Activated T-helper 1 cell treated with anti-CD3 and anti-CD28 coated beads, Interleukin-2, amount 50 U/mL, for 16 hours (primary cell): ENCODE measurements at places on chromosomes 5 and 9.

- DNase-seq, result no peak
Observed at GRCh38 chr5:98904780-98905179, 24.0 kb downstream of the CHD1 start.

DNA sequence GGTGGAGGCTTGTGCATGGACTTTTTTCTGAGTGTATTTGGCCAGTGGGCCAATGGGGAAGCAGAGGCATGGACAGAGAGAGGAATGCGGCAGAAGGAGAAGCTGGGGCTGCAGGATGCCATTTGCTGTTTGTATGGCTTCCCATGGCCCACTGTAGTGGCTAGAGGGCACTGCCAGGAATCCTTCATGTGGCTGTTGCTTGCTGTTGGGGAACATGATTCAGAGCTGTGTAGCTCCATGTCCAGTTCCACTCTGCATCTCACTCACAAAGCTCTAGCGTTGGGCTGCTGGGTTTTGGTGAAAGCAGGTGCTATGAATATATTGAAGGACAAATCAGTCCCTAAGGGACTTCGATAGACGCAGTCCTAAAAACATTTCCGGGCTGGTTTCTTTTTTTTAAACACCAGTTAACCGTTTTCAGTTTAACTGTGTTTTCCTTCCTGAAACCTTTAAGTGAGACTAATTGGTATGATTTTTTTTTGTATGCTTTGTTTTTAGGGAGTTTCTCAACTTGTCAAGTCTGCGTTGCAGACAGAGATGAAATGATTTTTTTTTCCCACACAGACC, 51.3 kb downstream of the SLC22A5 start:
- DNase-seq, result no peak

DNA sequence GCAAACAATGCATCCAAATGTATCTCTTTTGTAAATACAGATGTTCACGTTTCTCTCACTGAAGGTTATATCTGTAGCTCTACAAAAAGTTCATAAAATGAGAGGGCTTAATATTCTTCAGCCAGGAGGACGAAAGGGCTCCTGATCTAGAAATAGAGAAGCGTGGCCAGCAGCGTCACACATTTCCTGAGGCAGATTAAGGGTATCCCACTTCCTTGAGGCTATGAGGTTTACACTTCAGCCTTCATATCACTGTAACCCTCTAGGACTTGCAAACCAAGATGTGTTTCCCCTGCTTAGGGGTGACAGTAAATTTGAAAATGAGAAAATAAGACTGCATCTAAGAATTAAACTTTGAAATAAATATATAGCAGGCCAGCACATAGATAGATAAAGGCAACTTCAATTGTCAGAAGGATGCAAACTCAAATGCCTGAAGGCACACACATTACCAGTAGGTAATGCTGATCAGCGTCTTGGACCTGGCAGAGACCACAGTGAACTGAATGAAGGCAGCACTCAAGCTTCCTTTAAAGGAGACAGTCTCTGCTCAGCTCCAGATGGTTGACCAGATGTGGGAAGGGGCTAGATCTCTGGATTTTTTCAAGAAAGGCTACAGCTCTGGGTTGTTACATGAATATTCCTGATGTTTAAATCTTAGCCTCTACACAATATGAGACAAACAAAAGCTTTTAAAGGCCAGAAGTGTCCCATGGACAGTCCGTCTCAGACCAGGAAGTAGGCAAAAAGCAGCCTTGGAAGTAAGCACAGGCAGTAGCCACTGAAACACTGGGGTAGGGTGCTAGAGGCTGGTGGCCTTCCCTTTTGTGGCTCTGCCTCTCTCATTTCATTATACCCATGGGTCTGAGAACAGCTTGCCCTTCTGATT, 197.7 kb downstream of the MCTP1 start:
- DNase-seq, result no peak

DNA sequence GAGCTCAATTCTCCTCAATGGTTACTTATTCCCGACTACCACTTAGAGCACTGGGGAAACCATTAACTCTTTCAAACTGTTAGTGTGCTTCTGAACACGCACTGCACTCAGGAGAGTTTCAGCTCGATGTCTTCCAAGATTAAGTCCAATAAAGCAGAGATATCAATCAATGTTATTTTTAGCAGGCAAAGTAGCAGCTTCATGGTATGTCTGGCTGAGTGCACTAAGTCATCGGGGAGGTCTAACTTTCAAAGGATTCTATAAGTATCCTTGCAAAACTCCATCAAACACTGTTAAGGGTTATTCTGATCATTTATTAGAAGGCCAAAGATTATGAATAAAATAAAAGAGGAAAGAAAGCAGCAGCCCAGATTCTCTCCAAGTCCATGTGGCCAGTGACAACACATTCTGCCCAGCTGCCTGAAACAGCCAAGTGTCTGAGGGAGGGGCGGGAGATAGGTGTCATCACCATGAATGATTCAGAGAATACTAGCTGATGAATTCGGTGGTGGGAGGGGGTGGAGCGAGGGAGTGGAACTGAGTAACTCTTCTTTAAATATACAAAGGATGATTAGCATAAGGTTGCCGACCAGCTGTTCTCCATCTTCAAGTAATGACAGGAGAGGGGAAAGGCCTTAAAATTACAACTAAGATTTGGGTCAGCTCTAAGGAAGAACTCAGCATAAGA, 21.3 kb downstream of the NREP start:
- DNase-seq, result no peak

- DNase-seq, result no peak
Observed at GRCh38 chr5:34415559-34416198, 240.4 kb upstream of the RAI14 start.

GRCh38 chr9:109912082-109912582, 132.1 kb downstream of the PALM2AKAP2 start:
- DNase-seq, result no peak

DNA sequence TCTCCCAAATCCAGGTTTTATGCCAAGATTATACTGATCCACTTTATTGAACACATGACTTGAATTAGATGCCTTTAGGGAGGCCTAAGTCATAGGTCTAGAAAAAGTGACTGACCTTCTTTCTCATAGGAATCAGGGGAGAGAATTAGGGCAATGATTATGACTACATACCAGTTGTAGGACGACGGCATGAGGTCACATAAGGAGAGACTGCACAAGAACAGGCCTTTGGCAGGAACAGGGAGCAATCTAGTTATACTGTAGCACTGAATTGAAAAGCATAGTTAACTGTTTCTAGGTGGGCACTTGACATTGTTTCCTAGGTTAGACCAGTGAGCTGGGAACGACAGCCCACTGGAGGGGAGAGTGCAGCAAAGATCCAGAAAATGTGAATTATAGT, 22.7 kb downstream of the CREBRF start:
- no peak for DNase-seq

- DNase-seq, result no peak
Observed at GRCh38 chr9:117416856-117417255, 2.0 kb upstream of the ASTN2 start.

DNA sequence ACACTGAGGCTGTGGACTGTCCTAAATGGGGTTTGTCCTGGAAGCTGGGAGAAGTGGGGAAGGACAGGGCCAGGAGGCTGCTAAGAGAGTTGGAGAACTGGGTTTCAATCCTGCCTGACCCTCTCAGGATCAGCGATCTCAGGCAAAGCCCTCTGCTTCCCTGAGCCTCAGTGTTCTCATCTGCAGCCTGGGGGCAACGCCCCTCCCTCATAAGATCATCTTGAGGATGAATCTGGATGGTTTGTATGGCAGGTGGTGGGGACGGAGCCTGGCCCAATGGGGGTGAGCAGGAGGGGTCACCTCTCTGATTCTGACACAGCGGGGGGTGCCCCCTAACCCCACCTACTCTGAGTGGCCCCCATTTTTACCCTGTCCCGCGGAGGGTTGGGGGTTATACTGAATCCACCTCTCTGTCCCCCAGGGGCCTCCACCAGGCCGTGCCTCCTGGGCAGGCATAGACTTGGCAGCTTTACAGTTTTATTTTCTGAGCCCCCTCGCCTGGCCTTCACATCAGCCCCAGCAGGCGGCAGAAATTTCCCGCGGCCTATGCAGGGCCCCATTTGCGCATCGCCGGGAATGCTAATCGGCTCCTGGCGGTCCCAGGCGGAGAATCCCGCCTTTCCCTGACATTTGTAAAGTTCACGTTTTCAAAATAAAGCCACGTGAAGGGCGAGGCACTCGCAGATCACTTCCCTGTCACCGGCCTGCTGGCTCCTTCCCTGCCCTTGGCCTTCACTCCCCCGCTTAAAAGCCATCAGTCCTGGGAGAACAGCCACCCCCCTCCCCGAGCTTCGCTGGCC, 17.8 kb upstream of the LAMC3 start:
- DNase-seq, result no peak

DNA sequence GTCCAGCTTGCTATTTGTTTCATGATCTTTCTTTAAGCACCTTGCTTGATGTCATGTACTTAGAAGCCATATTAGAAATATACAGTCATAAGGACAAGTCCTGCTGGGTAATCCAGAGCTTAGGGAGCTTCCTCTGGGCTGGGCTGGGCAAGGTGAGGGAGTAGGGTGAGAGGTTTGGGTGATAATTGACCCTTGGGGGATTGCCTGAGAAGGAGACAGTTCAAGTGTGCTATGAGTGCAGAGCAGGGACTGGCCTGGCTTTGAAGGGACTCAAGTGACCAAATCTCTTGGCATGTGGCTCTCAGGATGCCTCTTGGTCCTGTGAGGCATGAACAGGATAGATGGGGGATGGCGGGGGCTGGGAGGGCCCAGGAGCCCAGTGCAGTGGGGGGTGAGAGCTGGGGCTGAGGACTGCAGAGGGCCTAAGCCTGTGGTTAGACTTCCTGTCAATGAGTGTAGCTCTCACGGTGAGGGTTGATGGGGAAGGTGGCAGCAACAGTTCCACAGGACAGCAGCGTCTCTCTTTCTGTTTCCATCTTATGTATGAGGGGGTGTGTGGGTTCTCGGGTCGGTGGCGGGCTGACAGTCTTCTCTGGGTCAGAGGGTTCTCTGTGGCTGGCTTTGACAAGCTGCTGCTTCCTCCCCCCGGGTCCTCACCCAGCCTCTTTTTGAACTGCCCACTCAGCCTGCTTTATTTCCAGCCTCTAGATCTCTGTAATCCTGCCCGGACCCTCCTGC, 53.5 kb downstream of the RGS3 start:
- DNase-seq, result peak; percentile 33

DNA sequence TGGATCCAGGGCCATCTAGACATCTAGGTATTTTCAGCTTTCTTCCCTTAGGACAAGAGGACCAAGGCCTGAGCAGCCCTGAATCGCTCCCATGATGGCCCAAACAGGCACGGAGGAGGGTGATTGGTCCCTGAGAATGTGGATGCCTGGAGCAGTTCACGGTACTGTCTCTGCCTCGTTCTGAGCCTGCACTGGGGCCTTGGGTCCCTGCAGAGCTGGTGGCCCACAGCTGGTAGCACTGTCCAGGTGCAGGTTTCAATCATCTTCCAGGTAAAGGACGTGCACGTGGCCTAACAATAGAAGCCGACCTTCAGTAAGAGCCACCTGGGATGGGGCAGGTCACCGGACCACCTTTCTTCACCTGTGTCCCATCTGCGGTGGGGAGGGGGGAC, 19.4 kb upstream of the FCN1 start:
- no peak for DNase-seq

DNA sequence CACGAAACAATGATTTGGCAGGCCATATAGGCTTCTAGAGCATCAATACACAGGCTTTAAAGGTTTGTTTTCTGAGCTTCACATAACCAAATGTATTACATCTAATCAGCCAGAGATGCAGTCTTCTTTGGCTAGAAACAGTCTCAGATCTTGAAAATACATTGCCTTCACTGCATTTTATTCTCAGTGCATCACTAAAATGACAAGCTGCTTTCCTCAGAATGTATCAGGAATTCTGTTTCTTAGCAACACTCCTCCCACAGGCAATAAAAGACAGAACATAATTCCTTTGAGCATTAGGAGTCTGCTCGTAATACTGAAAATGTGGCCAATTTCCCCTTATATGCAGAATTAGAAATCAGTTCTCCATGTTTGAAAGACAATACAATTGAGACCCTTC, 36.9 kb downstream of the FEM1C start:
- DNase-seq, result no peak

DNA sequence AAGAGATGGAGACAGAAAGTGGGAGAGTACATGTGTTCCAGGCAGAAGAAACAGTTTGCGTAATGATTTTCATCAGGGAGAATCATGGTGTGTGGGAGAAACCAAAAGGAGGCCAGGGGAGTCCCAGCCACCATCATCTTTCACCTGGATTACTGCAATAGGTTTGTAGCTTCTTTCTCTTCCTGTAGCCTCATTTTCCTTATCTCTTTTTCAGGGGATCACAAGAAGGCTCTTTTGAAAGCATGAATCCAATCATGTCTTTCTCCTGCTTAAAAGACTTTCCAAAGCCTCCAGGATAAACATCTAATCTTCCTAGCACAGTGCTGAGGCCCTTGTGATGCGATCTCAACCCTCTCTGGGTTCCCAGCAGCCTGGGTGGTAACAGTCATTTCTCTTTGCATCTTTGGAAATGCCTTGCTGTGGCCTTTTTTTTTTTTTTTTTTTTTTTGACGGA, 10.3 kb upstream of the GPBP1 start:
- no peak for DNase-seq

- no peak for DNase-seq
Observed at GRCh38 chr5:420632-421286, 22.2 kb upstream of the EXOC3 start.

DNA sequence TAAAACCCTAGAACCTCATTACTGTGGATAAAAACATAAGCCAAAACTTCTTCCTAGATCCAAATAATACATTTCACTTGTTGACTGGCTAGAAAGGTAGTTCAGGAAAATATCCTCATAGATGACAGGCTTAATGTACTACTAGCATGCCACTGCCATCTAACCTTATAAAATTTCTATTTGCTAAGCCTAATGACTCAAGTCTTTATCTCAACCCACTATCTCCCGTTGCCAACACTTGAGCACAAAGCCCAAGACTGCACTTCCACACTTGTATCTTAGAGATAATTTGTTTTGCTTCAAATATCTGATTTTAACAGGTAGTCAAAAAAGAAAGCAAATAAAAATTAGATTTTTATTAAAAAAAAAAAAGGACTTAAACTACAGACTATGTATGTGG, 42.7 kb downstream of the FBXL17 start:
- no peak for DNase-seq

- no peak for DNase-seq
Observed at GRCh38 chr9:87973730-87974292, 522 bp downstream of the CDK20 start.

GRCh38 chr9:109016132-109016531, 2.8 kb upstream of the CTNNAL1 start:
- no peak for DNase-seq

DNA sequence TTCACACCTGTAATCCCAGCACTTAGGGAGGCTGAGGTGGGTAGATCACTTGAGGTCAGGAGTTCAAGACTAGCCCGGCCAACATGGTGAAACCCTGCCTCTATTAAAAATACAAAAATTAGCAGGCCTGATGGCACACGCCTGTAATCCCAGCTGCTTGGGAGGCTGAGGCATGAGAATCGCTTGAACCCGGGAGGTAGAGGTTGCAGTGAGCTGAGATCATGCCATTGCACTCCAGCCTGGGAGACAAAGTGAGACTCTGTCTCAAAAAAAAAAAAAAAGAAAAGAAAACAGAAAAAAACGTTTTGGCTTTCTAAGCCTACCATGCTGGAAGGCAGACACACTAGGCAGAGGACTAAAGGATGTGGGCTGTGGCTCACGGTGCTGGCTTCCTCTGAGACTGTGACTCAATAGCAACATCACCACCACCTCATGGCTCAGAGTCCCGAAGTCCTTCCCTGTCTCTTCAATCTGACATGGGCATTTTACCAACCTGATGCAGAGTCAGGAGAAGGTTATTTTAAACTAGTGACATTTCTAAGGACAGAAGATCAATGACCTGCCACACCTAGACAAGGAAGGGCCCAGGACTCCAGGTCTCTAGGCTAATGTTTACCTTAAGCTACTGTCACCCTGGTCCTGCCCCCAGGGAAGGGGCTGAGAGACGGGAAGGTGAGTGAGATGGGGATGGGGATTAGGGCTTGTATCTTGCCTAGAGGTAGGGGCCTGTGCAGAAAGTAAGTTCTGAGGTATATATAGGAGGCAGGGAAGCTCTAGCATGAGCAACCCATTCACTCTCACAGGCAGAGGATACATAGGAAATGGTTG, 3.7 kb downstream of the ECSCR start:
- peak; percentile 61 for DNase-seq
